Stimulated activated CD4-positive, alpha-beta T cell treated with anti-CD3 and anti-CD28 coated beads, Interleukin-15, amount 100 ng/mL, for 1 hour (primary cell): ENCODE measurements at places on chromosomes 5 and 9.

DNA sequence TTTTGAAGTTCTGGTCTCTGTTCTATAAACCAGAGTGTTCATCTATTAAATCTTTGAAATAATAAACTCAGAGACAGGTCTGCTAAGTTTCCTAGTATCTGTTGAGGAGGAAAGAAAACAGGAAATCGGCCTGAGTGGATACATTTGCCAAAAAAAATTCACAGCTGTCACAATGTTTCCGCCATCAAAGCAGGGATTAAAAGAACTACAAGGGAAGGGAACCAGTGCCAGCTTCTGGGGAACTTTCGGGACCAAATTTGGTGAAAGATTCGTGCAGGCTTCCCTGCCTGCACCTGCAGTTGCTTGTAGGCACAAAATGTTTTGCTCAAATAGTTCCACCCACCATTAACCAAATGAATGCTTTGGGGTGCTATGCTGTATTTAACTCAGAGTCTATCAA, 267.5 kb downstream of the MSX2 start:
- no peak for DNase-seq

DNA sequence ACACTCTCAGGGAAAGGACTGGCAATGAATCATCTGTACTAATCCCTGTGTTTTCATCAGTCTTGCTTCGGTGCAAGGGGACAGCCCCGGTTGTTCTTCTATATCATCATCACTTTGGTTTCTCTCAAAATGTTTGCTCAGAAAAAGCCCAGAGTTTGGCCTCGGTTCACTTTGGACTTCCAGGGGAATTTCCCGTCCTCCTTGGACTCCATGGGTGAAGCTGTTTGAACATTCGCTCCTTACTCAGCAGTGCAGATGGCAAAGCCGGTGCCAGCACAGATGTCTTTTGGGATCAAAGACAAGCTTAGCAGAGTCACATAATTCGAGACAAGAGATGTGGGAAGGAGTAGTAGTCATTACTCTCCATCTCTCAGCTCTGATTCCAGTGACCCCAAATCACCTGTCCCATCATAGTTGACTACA, 69.8 kb upstream of the TNFSF8 start:
- DNase-seq: no peak

DNA sequence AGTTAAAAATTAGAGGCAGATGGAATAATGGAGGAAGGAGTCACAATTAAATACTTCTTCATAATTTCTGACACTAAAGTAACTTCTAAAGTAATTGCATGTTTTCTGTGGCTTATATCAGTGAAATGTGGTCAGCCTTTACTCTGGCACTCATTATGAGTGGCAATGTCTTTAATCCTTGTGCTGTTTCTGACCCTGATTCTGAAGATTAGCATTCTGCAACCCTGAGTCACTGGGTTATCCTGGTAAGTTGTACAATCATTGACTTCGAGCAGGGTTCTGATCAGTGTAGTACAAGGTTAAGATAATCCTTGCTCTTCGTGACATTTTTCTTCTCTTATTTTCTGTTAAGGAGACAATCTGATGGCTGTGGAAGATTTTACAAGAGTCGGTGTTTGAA, 379.4 kb upstream of the RORB start:
- no peak for DNase-seq

DNA sequence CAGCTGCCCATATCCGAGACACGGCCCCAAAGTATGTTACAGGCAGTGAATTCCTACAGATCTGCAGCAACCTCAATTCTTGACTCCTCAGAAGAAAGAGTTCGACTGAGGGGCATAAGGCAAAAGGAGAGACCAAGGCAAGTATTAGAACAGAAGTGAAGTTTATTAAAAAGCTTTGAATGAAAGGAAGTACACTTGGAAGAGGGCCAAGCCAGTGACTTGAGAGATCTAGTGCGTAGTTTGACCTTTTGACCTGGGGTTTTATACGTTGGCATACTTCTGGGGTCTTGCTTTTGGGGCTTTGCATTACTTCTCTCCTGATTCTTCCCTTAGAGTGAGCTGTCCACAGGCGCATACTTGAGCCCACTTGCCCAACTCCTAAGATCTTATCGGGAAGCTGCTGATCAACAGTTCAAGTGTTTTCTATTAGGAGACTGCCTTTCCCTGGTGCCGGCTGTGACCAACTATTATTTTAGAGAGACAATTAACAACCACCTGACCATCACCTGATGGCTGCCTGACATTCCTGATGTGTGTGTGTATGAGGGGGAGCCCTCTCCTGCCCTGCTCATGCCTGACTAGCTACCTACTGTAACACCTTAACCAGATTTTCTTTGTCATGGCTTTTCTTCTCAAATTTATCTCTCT, 1.5 kb upstream of the DEPDC1B start:
- no peak for DNase-seq

DNA sequence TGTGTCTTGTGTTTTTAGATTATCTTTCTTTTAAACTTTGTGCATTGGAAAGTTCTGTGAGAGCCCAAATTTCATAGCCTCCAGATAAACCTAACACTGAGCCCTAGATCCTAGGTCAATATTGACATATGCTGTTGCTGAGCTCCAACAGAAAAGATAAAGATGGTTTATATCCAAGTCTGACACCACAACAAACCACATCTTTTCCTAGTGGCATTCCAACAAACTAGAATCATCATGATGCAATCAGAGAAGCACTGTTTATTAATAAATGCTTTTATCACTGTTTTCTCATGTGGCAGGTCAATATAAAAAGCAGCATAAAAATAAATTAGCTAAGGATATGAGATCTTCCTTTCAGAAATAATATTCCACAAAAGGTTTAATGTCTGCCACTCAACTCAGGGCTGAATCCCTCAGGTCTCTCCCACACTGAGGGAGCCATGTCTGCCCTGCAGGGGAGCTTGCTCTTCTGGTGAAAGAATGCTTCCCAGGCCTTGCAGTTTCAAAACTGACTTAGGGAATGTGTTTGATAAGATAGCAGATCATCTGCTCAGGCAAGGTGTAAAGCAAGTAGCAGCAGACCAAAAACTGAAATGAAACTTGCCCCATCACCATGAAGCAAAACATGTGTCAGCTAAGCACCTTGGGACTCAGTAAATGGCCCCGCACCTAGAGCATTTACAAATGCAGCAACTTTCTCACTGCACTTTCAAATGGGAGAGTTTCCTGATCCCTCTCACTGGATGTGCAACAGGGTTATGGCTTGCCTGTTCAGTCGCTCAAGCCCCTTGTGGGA, 493.0 kb downstream of the AGTPBP1 start:
- no peak for DNase-seq

GRCh38 chr5:81426359-81427030, 32.6 kb upstream of the ACOT12 start:
- no peak for DNase-seq

- DNase-seq: no peak
Observed at GRCh38 chr9:70494221-70494620, 79.8 kb upstream of the KLF9 start.

GRCh38 chr9:86645303-86645702, 291.1 kb upstream of the TUT7 start:
- DNase-seq: no peak

- no peak for DNase-seq
Observed at GRCh38 chr9:84860249-84861115, 191.0 kb downstream of the NTRK2 start.

- DNase-seq: no peak
Observed at GRCh38 chr9:92097997-92098482, 17.2 kb downstream of the SPTLC1 start.

GRCh38 chr9:17017931-17018491, 116.8 kb upstream of the CNTLN start:
- no peak for DNase-seq

GRCh38 chr5:74412066-74412465, 228.5 kb downstream of the ENC1 start:
- DNase-seq: no peak

GRCh38 chr5:83172655-83173054, 95.3 kb downstream of the XRCC4 start:
- DNase-seq: no peak

- no peak for DNase-seq
Observed at GRCh38 chr9:134226221-134226930, 62.0 kb upstream of the RNU6ATAC start.

GRCh38 chr9:7147121-7148090, 389.6 kb downstream of the KDM4C start:
- DNase-seq: no peak

DNA sequence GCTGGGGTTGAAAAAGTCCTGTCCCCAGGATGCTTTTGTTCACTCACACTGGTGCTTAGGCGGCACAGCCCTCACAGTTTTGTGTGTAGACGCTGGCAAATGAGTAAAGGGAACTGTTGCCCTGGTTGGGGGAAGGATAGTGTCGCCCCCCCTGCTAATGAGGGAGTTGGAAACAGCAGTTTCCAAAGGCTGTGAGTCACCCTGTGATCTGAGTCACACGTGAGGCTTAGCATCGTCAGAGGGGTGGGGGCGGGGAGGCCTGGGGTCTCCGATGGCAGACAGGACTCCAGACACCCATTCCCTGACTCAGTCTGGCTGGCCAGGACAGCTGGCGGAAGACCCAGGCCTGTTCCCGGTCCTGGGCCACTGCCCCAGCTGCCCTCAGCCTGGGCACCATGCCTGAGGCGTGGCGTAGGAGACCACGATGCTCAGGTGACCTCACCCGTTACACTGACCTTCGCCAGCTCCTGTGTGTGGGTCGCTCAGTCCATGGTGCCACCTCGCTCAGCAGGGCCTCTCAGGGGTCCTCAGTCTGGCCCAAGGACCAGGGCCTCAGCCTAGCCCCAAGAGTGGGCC, 2.9 kb downstream of the DNAJB5 start:
- peak; percentile 44 for DNase-seq

DNA sequence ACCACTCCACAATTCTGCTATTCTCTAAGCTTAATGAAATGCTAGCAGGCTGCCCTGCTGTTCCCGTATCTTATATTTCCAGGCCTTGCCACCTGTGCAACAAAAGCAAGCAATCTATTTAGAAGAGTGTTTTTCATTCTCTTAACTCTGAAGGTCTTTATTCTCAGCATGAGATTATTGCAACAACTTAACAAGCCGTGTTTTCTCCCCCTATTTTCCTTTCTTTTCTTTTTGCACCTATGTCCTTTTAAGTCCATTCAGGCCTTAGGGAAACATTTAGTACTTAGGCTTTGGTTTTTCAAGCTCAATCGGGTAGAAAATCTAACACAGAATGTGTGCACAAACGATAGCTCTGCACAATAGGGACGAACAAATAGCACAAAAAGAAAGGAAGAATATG, 89.6 kb upstream of the DMRTA1 start:
- DNase-seq: no peak

- no peak for DNase-seq
Observed at GRCh38 chr5:58224661-58225060, 235.2 kb downstream of the PLK2 start.

DNA sequence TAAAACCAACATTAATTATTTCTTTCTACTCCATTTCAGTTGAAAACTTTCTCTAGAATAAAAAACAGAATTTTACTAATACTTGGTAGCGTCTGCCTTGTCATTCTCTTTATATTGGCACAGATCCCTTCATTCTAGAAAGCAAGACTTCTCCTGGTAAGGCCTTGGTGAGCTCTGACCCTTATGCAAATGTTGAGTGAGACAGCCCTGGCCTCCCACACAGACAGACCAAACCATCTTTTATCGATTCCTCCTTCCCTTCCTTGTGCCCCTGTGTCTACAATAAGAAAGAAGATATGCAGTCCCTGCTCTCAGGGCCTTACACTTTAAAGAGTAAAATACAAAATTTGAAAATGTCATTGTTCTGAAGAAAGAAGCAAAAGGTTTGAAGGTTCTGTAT, 262.2 kb downstream of the EFNA5 start:
- DNase-seq: no peak

DNA sequence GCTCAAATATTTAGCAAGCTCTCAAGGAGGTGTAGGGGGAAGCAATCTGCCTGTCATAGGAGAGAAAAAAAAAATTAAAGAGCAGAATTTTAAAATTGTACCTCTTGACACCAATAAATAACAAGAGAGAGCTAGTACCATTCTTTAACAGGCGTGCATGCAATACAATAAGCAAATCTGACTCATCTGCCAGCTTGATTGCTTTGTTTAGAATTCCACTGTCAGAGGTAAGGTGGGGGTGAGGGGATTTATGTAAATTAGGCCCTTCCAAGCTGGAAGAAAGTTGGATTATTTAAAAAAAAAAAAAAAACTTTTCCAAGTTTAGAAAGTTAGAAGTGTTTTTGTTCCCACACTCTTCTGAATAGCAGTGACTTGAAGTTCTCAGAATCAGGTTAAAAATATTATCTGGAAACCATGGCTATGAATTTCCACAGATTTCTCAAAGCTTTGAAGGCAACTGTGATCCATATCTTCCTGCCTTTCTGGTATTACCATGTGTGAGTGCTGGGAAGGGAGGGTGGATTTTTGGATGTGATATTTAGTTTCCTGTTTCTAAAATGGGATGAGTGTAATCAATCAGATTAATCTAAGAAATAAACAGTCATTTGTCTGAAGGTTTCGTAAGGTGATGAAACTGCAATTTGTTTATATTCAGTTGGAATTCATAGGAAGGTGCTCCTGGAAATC, 477.5 kb downstream of the TLE4 start:
- DNase-seq: no peak

- no peak for DNase-seq
Observed at GRCh38 chr5:20446121-20446520, 458.1 kb upstream of the CDH18 start.

DNA sequence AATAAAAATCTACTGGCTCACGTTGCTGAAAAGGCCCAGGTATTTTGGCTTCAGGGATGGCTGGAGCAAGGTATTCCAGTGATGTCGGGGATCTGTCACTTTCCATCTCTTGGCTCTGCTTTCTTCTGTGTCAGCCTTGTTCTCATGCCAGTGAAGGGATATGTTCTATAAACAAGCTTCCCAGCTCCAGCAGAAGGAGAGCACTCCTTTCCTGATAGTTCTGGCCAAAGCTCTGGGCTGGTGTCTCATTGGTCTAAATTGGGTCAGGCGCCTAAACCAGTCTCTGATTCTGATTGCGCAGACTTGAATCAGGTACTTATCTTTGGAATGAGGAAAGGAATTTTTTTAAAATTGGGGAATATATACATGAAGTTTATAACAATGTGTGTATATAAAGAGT, 5.1 kb downstream of the SNX30 start:
- no peak for DNase-seq

DNA sequence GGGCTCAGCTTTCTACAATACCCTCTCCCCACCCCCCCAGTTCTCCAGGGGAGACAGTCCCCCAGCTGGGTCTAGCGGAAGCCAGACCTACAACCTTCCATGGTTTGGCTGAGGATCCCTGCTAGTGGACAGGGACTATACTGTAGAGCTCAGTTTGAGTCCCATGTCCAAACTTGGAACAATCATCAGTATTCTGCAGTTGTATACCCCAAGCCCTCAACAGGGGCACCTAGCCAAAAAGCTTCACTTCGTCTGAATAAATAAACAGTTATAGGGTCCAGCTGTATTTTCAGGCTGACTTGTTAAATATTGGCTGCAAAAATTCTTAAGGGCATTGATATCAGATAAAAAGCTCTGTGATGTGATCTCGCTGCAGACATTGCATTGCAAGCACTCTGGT, 15.4 kb upstream of the C9 start:
- DNase-seq: no peak

- DNase-seq: no peak
Observed at GRCh38 chr5:56414066-56414465, 180.9 kb upstream of the ANKRD55 start.

DNA sequence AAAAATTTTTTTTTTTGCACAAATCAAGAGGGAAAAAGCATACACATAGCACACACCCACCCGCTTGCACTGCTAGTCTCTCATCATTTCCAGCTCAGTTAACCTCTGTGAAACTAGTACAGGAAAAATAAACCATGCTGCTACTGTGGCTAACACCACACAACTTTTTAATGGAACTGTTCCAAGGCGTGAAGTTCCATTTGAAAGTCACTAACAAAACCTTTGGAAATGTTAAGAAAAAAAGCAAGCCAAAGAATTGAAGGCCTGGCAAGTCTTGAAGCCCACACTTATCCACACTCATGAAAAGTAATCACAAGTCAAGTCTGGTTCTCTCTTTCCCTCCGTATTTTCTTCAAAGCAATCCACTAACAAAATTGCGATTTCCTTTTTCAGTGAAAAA, 116.3 kb downstream of the FANCC start:
- DNase-seq: no peak
